GM12864 (cell line): ENCODE measurements at places on chromosomes 4 and X.

GRCh38 chr4:105191621-105192210 lies 45.0 kb downstream of the TET2 start:
- no peak for DNase-seq

- DNase-seq = no peak
Measured at GRCh38 chr4:77332696-77333270, 175.8 kb downstream of the CCNG2 start.

DNA sequence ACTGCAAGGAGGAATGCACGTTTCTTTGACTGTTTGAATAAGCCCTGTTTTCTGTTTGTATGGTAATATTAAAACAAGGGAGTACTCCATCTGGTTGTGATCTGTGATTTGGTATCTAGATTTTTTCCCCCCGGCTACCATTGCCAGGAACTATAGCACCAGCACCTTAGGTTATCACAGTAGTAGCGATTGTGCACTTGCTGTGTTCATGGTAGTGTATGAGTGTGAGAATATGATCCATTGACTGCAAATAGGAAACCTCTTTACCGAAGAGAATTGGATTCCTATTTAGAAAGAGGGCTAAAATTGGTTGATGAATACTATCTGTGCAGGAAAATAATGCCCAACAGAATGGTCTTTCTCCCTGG lies 69.9 kb downstream of the LARP7 start:
- DNase-seq = no peak

GRCh38 chr4:48939785-48940184 lies 33.2 kb upstream of the OCIAD2 start:
- DNase-seq = no peak
